Right ventricle myocardium inferior (tissue), 1 donor: ENCODE measurements at places on chromosomes 3 and 15. TPM values are rescaled to one million over a fixed set of nuclear protein-coding genes. Genes with fewer than 3 reads are reported as not detected.

Gene EPHB1
- 1.4 TPM for total RNA-seq

Gene TBC1D5
- total RNA-seq, result 34.4 TPM

Gene TF
- 15.7 TPM for total RNA-seq

GRCh38 chr3:33904730-33905129 is 106.3 kb downstream of the PDCD6IP start:
- DNase-seq, result no peak
